Gastrocnemius medialis (tissue), 4 donors: ENCODE measurements at places on chromosomes 6 and 20.

GRCh38 chr20:31706607-31707257 lies 15.9 kb downstream of the BCL2L1 start:
- DNase-seq: no peak

DNA sequence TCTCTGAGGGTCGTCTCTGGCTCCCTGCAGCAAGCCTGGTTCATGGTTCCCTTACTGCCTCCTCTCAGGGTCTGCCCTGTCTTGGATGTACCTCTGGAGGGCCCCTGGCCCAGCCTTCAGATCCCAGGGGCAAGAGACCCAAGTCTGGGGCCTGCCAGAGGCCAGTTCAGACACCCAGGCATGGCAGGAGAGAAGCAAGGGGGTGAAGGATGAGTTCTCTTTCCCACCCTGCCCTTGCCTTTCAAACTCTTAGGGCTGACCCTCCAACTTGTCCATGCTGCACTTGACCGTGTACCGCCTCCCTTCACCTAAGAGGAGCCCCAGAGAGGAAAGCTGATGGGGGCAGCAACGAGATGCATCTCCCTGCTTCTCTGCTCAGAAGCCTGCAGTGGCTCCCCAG lies 4.2 kb downstream of the GDAP1L1 start:
- no peak for DNase-seq

DNA sequence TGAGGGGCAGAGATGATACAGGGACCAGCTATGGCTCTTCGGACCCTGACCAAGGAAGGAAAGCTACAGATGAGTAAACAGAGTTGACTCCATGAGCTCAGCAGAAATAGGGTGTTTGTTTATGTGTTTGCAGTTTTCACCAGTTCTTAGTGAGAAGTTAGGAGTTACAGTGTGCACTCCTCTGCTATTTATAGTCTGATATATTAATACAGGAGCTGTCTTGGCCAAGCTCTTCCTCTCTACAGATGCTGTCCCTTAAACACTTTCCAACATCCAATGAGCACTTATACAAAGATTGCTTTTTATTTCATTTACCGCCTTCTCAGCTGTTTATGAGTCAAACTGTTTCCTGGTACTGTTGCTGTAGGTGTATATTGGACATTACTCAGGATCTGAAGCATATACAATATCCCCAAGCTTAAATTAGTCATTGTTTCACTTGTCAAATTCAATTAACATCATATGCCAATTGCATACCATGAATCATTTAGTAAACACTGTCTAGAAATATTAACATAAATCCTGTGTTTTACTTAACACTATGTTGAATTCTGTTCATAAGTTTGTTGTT lies 618.0 kb downstream of the PRKN start:
- no peak for DNase-seq

DNA sequence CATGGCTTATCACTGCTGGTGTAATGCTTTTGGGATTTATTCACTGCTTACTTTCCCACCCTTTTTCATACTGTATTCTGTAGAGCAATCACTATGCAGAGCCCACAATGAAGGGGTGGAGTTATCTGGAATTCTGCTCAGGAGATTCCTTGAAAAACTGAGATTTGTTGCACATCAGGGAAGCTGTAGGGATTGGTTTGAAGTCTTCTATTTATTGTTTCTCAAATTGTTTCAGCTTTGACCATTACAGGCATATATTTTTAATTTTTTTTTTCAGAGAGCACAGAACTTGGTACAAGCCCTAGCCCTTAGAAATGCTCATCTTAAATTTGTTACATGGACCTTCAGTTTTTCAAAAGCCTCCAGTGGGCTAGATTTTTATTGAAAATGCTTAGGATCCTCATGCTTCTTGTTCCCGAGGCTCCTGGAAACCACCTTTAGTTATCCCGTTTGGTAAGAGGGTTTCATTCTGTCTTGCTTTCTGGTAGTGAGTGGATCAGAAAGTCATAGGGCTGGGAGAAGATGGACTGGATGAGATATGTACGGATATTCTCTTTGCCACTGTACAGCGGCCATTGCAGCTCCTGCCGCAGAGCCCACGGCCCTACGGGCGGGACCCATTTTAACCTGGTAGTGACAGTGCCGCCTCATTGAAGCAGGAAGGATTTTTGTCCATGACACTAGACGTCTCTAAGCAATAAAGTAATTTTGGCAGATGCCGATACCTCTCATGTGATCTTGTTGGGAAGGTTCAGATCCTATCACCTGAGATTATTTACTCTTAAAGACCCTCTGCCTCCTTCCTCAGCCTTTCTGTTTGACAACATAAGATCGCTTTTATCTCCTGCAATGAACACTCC lies 45.3 kb upstream of the ZNF184 start:
- no peak for DNase-seq

DNA sequence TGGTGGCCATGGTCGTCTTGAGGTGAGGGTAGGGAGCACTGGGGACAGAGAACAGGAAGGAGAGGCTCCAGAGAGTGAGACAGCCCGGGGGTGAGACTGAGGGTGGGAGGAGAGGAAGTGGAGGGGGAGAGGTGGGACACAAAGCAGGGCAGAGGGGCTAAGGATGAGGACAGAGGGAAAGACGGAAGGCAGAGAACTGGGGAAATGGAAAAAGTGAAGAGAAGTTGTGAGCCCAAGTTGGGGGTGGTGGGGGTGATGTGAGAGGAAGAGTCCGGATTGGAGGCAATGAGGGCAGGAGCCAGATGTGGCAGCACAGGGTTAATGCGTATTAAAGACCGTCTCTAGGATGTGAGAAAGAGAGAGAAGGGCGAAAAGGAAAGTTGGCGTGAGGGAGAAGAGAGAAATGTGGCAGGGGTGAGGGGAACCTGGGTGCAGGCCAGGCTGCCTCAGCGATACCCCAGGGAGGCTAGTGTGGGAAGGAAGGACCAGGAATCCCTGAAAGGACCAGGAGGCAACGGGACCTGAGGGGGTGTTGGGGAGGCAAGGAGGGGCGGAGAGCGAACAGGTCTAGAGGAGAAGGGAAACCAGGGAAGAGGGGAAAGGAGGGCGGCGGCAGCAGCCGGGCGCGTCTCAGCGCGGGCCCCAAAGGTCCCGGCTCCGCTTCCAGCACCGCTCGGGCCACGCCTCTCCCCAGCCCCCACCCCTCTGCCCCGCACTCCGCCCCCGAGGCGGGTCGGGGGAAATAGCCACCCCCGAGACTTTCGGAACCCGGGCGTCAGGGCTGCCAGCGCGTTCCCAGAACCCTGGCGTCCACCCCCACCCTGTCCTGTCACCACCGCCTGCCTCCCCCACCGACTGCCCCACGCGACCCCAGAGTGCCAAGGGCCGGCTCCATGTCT lies at the start of gene PPP1R18:
Gene PPP1R18, minus strand, starts transcription at position 637 of the 899 bp plus-strand sequence. Its CDS starts 627 bp downstream, at position 10.
- peak; percentile 60 for DNase-seq

GRCh38 chr6:43965628-43966373 lies 161.5 kb downstream of the MRPL14 start:
- no peak for DNase-seq

GRCh38 chr20:58046311-58046710 lies 182.1 kb downstream of the ANKRD60 start:
- DNase-seq: no peak

- DNase-seq: no peak
These were observed 91.5 kb upstream of the SASH1 start for GRCh38 chr6:148250975-148251685.
